Stimulated activated CD4-positive, alpha-beta T cell treated with anti-CD3 and anti-CD28 coated beads, Interleukin-2, amount 100 ng/mL, for 24 hours (primary cell): ENCODE measurements at places on chromosomes 1 and 21.

- no peak for DNase-seq
These were observed 151.4 kb downstream of the TGFB2 start for GRCh38 chr1:218496561-218496960.

GRCh38 chr1:156608036-156608674, 6.9 kb upstream of the GPATCH4 start:
- DNase-seq: peak; percentile 46

- no peak for DNase-seq
These were observed 96.5 kb downstream of the PCBP3 start for GRCh38 chr21:45740088-45740440.

- no peak for DNase-seq
These were observed 153.8 kb downstream of the NTNG1 start for GRCh38 chr1:107294686-107295085.

DNA sequence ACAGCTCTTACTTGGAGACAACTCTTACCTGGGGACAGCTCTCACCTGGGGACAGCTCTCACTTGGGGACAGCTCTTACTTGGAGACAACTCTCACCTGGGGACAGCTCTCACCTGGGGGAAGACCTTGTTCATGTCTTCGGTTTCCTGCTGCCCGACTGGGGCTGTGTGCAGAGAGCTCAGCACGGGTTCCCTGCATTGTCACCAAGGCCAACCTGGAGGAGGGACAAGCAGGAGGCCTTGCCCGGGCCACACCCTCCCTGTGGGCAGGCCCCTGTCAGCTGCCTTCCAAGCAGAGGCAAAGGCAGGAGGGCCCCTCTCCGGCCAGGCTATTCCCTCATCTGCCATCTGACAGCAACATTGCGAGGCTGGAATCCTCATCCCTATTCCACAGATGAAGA, at the start of gene LDLRAD1:
Gene LDLRAD1, minus strand, starts transcription at position 208 of the 400 bp plus-strand sequence. Its CDS starts 74 bp downstream, at position 134.
- no peak for DNase-seq

GRCh38 chr1:84689514-84690396, 506 bp downstream of the SSX2IP start:
- peak; percentile 52 for DNase-seq

DNA sequence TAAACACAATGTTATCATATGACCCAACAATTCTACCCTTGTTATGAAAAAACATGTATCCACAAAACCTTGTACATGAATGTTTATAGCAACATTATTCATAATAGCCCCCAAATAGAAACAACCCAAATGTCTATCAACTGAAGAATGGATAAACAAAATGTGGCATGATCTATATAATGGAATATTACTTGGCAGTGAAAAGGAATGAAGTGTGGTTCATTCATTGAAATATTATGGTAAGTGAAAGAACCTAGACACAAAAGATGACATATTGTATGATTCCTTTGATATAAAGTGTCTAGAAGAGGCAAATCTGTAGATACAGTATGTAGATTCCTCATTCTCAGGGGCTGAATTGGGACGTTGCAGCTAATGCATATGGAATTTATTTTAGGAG, 151.2 kb downstream of the KIF26B start:
- DNase-seq: no peak

DNA sequence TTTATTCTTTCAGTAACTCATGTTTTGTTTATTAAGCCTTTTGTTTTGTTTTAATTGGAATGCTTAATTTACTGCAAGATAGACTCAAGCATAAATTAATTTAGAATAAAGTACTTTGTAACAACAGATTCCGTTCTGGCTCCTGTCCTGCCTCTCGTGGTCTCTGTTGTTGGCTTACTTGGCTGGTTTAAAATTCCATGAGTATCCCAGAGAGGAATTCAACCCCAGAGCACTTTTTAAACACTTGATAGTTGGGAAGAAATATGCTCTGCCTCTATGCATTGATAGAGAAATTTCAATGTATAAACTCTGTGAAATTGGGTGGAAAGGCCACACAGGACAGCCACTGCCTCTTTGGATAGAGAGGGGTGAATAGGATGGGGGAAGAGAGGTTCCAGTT, 89.7 kb downstream of the ATP5PO start:
- DNase-seq: no peak

GRCh38 chr1:182291584-182292192, 99.9 kb downstream of the GLUL start:
- no peak for DNase-seq

DNA sequence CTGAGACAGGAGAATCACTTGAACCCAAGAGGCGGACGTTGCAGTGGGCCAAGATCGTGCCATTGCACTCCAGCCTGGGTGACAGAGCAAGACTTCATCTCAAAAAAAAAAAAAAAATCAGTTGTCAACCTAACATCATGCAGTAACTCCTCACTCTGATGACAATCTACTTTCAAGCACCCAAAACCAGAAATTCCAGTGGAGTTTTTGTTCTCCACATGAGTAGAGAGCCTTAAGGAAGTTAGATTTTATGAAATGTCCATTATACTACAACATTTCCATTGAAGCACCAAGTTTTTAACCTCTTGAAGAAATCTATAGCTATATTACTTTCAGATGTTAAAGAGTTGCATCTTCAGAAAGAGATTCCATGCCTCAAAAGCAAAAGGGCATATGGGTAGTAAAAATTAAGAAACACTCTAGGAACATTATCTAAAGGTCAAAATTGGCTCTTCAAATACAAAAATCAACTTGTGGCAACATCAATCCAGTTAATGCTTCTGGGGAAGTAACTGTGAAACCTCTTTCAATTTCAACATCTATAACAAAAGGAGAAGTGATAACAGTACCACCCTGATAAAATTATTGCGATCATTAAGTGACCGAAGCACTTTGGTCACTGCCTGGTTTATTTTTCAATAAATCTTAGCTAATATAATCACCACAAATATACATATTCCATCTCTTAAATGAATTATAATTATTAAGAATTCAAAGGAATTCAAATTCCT, 7.7 kb downstream of the LPGAT1 start:
- DNase-seq: no peak

DNA sequence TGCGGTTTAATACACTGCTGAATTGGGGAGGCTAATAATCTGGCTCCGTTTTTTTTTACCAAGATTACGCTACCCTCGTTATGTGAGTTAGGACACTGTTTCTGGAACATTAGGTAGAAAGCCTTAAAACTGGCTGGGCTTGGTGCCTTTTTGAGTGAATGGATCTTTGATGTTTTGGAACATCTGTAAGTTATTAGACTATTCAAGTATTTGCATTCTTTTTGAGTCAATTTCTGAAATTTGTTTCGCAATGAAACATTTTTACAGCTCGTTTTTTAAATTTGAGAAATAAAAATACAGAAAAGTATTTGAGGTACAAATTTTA, 106.9 kb downstream of the LTN1 start:
- no peak for DNase-seq

- DNase-seq: no peak
These were observed 6.5 kb downstream of the TAL1 start for GRCh38 chr1:47225430-47226100.

- no peak for DNase-seq
These were observed 279.5 kb upstream of the NR5A2 start for GRCh38 chr1:199747984-199748383.

DNA sequence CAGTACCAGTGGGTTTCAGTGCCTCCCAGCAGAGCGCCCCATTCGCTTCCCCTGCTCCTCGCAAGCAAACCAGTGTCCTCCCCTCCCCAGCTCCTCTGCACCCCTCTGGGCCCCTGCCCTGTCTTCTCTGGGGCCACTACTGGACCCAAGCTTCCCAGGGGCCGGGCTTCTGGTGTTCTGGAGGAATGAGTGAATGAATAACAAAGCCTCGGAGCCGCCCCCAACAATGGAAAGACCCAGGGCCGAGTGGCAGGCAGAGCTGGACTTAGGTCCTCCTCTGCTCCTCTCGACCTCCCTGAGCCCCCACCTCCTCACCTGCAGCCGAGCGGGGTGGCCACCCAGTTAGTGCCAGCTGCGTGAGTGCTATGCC, 37.6 kb downstream of the MATN1 start:
- no peak for DNase-seq

- no peak for DNase-seq
These were observed 86.6 kb downstream of the DMRTB1 start for GRCh38 chr1:53545663-53546408.

- DNase-seq: no peak
These were observed 232.3 kb upstream of the NFIA start for GRCh38 chr1:60850084-60850483.

DNA sequence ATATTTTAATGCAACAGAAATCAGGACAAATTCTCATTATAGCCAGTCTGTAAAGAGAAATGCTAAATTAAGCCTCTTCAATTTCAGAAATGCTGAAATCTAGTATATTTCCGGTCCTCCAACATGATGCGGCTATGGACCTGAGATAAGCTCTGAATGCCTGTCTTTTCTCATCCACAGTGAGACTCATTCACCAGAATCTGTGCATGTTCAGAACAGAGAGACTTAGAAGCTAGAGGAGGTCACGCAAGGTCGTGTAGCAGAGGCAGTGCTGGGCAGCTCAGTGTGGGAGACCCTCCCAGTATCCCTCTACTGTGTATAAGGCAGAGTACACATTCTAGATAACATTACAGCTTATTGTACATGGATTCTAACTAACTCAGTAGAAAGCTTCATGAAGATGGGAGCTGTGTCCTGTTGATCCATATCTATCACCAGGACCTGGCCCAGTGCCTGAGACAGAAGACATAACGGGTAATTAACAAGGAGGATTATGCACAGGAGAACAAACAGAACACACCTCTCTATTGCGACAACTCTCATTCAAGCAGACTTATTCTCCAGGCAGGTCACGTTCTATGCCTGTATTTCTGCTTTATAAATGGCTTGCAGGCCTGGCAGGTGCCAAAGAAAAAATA, 97.0 kb upstream of the COA6 start:
- no peak for DNase-seq

DNA sequence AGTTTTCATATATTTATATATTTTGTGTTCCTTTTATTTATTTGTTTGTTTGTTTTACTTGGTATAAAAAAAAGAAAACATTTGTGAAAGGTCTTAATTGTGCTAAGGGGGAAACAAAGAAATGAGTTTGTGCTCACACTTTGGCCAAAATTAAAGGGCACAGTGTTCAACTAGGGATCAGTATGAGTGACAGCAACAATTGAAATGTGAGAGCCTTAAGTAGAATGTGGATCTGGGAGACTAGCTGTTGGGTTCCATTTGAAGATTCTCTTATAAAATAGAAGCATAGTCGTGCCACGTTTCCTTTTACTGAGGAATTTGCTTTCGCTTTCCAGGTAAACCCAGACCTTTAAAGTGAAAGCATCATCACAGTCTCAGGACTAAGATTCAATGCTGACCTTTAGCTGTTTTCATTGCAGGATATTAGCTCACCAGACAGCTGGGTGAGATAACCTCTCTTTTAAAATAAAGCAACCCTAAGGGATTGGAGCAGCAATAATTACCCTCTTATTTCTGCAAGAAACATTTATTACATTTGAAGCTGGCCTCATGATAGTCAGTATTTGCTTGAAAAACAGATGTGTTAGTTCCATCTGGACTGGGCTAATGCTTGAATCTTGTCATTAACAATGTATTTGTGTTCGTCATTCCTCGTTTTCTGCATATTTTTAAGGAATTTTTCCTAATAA, 37.1 kb upstream of the CD55 start:
- DNase-seq: no peak

DNA sequence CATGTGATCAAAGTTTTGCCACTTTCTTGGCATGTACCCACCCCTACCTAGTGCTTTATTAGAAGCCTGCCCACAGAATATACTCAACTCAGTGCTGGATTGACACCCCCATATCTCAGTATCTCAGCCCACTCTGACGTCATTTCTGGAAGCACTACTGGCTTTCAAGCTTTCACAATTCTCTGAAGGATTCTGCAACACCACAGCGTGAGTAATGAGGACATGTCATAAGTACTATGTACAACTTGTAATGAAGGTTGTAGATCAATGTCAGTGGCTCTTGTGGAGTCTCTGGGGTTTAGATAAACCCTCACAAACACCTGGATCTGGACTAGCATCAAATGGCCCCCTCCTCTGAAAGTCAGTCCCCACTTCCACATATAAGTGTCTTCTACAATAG, 57.2 kb downstream of the TNFSF4 start:
- no peak for DNase-seq

DNA sequence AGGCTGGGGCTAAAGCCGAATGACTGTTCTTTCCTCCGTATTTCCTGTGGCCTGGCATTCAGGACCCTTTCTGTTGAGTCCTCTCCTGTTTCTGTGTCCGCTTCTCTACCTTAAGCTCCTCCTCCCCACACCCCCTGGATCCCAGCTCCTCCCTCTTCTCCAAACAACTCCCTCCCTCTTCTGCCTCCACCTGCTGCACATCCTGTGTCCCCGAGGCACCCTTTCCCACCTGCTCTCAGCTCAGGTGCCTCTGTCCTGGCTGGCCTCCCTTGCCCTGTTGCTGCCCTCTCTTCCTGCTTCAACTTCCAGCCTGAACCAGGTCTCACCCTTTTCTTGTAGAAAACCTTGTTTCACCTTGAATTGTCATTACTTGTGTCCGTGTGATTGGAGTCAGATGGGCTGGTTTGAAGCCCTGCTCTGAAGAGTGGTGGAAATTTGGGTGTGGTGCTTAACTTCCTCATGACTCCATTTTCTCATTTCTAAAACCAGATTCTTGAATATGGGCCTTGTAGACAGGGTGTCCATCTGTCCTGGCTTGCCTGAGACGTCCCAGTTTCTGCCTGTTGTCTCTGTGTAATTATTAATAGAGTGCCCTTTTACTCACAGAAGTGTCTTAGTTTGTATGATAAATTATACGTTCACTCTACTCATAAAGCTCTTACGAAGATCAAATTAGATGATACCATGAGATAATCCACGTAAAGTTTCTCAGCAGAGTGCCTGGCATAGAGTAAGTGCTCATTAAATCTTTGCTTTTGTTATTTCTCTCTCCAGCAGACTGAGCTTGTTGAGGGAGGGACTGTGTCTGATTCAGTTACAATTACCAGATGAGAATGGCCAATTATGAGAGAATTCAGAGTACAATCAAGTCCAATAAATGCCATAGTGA, 58.9 kb upstream of the TRABD2B start:
- no peak for DNase-seq

DNA sequence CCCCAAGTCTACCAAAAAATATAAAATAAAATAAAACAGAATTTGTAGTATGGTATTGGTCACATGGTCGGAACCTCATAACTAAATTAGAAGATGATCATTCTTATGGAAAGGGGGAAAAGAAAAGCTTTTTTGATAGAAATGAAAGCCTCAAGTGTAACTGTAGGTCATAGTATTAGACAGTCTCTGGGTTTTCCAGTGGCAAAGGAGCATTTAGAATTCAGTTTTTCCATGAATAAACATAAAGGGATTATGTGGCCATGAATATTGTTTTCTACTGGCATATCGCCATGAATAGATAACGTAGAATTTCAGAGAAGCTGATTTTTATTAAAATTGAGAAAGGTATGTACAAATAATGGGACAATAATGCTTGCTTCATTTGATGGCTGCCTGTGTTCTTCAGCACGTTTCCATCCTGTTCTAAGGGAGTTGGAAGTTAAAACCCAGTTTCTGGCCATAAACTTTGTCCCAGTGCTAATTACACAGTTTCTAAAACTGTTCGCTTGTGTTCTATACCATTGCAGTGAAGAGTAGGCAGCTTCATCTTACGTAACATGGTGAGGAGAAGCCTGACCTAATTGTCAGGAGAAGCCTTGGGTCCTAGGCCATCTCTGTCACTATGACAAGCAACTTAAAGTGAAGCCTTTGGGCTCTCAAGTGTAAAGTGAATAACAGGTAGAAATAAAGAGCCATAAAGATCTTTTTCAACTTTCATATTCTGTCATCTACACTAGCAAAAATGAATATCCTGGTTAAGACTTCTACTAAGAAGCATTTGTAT, 70.5 kb upstream of the PGD start:
- no peak for DNase-seq
